ENCODE measurements at places on chromosomes 7 and 10.

DNA sequence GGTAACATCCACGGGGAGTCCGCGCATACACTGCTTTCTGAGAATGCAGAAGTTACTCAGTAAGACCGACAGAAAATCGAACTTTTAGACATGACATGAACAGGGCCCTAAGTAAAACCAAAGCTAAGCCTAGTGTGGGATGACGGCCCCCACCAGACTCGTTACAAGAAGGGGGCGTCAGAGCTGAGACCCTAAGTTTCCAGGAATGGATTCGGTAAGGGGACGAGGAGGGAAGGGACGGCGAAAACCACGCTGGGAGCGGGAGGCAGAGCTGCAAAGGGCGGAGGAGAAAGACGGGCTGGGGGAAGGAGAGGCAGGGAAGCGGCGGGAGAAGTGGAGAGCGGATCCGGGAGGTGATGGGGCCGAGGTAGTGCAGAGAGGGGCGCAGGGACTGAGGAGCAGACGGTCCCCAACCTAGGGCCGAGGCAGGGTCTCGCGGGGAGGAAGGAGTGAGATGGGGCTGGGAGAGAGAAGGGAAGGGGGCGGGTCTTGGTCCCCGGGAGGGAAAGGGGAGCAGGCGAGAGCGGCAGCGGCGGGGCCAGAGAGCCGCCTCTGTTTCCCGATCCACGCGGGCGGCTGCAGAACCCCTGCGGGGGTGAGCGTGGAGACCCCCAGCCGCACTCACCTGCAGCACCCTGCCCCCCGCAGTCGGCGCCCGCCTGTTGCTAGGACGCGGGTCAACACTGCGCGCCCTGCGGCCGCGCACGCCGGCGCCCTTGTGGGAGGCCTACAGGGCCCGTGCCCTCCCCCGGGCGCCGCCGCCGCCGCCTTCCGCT, 513 bp downstream of the ODAD2 start:
- peak; percentile 54 for DNase-seq

DNA sequence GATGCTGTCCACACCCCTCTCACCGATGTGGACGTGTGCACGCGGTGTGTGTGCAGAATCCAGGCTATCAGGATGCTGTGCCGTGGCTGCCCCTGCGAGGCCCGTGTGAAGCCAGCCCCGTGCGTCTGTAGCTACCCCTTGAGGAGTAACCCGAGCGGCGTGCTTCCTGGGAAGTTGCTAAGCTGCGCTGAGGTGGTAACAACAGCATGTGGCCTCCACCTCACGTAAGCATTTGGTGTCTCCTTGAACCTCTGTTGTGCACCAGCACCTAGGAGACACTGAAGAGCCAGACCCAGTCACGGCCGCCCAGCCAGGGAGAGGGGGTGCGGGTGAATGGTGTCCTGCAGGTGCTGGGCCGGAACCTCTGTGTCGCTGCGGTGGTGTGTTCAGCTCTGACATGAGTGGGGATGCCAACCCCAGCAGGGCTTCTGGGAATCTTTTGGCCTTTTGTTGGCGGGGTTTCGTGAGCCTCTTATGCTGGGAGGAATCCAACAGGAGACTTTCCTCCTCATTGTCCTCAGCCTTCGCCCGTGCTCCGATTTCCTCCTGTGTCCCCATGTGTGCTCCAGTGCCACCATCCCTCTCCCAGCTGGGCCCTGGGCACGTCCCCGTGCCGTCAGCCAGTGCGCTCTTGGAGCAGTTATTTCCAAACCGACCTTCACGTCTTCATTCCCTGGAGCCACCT, 60.4 kb downstream of the DNAJB6 start:
- DNase-seq, result no peak

- DNase-seq, result no peak
Observed at GRCh38 chr7:2802101-2802500, 42.0 kb downstream of the GNA12 start.

- peak; percentile 83 for DNase-seq
Observed at GRCh38 chr7:155206318-155207020, 91.2 kb upstream of the INSIG1 start.

DNA sequence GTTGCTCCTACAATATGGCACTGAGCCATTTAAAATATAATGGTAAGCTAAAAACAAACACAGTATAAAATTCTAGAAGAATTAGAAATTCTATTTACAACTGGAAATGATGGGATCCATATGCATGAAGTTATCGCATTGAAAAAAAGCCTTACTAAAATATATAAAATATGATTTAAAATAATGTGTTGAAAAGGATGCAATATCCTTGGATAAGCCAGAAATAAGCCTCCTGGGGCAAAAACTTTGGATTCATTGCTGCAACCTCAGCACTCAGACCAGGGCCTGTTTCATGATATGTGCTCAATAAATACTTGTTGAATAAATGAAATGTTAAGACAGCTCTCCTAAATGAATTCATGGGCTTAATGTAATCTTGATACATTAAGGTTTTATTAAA, 170.2 kb downstream of the SEM1 start:
- no peak for DNase-seq

DNA sequence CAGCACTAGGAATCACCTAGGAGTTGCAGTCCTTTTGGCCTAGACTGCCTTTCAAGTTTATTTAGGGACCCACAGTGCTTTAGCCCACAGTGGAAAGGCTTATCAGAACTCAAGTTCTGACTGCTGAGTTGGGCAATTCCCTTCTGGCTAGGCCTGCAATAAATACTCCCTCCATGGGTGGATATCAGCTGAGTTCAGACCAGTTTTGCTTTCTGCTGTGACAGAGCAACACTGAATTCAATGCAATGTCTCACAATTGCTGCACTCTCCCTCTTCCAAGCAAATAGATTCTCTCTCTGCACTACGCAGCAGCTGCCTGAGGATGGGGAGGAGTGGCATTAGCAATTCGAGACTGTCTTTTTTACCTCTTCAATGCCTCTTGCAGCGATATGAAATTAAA, 1153.3 kb downstream of the SORCS1 start:
- DNase-seq, result no peak

DNA sequence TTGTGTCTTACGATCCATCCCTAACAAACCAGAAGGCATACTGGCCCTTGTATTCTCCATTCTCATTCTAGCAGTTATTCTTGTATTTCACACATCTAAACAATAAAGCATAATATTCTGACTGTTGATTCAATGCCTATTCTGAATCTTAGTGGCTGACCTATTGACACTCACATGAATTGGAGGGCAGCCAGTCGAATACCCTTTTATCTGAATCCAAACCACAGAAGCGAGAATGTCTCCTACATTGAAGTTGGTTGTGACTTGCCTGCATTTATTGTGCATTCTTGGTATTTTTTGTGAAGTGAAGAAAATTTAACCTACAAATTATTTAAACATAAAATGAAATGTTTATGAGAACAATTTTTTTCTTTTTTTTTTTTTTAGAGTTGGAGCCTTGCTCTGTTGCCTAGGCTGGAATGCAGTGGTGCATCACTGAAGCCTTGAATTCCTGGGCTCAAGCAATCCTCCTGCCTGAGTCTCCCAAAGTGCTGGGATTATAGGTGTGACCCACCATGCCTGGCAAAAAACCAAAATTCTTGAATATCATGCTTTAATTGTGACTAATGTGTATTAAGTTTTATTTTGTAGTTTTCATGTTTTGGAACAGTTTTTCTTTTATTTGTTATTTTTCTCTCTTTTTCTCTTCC, 22.7 kb downstream of the EXOC4 start:
- no peak for DNase-seq

DNA sequence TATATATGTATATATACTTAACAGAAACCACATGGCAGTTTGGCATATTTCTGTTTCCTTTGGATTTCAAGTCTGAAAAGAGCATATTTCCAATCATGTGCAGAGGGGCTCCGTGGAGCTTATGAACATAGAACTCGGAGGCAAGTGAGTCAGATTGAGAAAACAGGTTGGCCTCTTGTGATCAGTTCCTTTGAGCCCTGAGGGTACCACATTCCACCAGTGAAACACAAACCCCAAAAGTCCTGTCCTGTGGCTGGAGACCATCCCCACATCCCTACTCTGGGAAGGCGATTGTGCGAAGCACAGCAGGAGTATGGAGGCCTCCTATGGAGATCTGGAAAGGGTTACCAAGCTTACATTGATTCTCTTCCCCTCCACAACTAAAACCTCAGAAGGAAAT, 196.7 kb upstream of the TMEM72 start:
- DNase-seq, result no peak

GRCh38 chr10:71974489-71975021, 10.4 kb downstream of the CHST3 start:
- peak; percentile 74 for DNase-seq

DNA sequence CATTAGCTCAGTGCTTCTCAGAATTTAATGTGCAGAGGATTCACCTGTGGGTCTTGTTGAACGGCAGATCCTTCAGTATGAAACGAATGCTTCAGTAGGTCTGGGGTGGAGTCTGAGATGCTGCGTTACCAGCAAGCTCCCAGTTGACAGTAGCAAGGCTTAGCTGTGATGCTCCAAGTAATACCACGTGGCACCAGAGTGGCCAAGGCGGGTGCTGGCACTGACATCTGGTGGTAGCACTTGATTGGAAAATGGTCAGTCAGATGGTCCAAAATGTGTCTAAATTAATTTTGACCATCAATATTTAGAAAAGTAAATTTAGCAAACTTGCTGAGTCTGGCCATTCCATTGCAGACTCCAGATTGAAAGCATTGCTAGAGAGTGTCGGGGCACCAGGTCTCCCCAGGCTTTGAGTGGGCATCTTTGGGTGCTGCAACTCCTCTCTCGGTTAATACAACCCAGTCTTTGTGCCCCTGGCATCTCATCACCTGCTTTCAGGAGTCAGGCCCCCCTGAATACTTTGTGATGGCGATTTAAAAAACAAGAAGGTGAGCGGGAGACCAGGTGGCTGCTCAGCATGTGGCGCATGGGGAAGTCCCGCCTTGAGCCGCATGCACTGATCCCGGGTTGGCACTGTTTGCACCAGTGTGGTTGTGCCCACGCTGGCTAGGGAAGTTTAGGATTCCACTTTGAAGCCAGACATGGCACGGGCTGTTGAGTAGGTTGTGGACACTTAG, 130.1 kb downstream of the NT5C2 start:
- DNase-seq, result no peak

DNA sequence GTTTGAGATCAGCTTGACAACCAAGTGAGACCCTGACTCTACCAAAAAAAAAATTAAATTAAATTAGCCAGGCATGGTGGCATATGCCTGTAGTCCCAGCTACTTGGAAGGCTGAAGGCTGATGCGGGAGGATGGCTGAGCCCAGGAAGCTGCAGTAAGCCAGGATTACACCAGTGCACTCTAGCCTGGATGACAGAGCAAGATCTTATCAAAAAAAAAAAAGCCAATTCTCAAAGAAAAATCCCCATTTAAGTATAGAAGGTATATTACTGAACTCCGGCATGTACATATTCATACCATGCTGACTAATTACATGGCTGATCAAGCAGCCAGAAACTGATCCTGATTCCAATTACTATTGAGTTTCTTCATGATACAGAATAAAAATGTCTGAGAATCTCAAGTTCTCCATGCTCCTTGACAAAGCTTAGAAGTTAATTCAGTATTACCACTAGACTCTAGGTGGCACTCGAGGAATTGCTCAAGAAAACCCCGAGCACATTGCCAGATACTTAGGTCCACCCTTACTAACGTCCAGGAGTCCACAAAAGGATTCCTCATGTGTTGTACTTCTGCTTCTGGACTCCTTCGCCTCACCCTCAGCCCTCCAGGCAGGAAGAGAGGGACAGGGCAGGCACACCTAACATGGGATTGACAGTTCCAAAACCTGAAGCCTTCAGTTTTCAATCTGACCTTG, 148.9 kb downstream of the PARD3 start:
- DNase-seq, result no peak

GRCh38 chr10:93553482-93554315, 12.8 kb upstream of the FFAR4 start:
- DNase-seq, result no peak
